ENCODE measurements at places on chromosomes 3 and 15.

DNA sequence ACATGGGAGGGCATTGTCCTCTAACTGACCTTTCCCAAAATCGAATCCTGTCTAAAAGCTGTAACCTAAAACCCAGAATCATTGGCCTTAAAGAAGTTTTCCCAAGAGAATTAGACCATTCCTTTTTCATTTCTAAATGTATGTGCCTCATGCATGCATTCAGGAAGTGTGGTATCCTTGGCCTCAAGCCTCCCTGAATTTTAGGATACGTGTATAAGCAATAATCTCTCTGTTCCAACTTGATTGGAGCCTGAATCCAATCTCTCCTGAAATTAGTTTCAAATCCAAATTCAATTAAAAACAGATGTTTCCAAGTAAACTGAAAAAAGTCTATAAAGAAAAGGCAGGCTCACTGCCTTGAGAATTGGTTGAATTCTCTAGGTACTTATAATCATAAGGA is 86.0 kb upstream of the VEPH1 start:
- no peak for DNase-seq

- DNase-seq = no peak
Measured at GRCh38 chr3:66335671-66336070, 114.9 kb downstream of the SLC25A26 start.

DNA sequence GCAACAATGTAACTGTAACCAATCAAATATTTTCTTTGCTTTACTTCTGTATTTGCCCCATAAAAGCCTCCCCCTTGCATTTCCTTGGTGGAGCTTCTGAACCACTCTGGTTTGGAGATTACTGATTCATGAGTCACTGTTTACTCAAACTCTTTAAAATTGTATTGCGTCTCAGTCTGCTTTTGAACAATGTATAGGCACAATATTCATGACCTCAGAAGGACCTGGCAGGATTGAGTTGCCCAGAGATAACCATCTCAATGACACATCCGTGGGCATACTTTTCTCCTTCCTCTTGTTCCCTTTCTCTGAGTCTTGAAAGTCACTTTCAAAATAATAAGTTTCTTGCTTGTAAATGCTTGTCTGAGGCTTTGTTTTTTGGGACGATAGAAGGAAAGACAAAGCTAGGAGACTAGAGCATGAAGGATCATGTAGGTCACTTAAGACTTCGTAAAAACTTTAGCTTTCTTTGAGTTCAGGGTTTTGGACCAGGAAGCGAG is 57.1 kb upstream of the POU1F1 start:
- DNase-seq = peak; percentile 71

GRCh38 chr3:105885256-105885655 is 16.4 kb upstream of the CBLB start:
- no peak for DNase-seq

DNA sequence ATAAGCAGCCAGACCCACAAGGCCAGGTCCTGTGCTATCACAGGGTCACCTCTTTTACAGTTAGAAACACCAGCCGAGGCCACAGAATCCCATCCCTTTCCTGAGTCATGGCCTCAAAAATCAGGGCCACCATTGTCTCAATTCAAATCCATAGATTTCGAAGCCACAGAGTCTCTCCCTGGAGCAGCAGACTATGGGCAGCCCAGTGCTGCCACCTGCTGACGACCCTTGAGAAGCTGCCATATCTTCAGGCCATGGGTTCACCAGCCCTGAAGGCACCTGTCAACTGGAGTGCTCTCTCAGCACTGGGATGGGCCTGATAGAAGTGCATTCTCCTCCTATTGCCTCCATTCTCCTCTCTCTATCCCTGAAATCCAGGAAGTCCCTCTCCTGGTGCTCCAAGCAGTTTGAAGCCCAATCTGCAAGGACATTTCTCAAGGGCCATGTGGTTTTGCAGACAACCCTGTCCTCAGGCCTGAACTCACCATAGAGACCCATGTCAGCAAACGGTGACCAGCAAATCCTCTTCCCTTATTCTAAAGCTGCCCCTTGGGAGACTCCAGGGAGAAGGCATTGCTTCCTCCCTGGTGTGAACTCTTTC is 39.6 kb downstream of the TGM4 start:
- peak; percentile 38 for DNase-seq

DNA sequence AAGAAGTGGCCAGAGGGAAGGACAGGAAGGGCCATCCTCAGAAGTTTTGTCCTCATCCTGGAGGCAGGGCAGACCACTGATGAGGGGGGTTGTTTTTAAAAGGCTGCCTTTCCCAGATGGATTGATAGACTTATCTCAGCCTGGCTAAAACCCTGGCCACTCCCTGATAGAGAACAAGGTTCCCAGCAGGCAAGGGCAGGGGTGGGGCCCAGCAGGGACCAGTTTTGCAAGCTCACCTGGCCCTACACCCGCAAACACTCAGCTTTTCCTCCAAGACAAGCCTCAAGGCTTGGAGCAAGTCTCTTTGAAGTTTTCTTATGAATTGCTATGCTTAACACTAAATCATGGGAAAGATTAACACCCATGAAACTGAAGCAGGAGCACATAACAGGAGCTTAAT is 9.1 kb downstream of the LIPC start:
- no peak for DNase-seq

DNA sequence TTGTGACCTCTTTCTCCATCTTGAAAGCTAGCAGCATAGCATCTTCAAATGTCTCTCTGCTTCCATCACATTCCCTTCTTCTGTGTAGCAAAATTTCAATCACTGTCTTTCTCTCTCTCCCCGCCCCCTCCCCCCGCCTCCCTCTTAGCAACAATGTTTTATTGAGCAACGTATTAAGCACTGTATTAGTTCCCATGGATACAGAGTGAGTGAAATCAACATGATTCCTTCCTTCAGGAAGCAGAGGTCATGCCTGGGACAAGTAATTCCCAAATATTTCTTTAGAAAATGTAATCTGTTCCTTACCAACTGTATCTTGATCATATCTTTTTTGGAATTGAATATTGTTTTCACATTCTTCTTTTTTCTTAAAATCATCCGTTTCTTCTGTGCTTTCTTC is 373.7 kb upstream of the NECTIN3 start:
- no peak for DNase-seq

DNA sequence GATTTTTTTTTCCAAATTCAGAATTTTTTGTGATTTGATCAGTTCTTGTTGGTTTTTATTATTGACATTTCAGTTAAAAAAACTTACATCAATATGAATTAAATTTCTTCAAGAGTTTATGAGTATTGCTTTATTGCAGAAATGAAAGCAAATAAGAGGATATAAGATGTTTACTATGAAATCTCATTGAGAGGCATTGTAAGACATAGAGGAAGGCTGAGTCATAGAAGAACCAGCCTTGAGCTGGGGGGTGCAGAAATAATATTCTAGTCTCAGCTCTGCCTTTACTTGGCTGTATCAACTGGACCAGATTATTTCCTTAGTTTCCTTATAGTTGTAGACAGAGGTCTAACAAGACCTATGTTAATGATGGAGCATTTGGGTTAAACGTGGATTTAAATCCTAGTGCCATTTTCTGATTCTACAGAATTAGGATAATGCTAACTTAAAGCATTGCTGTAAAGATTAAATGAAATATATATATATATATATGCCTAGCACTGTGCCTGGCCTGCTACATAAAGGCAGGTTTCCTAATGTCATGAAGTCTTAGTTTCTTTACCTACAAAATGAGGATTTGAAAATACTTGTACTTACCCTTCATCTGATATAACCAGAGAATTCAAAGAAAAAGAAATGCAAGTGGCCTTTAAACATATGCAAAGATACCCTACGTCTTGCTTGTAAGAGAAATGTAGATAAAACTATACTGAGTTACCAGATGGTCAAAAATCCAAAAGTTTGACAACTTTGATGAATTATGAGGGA is 7.3 kb downstream of the FAM98B start:
- DNase-seq = no peak

GRCh38 chr3:117355566-117355965 is 646.0 kb downstream of the TUSC7 start:
- no peak for DNase-seq

DNA sequence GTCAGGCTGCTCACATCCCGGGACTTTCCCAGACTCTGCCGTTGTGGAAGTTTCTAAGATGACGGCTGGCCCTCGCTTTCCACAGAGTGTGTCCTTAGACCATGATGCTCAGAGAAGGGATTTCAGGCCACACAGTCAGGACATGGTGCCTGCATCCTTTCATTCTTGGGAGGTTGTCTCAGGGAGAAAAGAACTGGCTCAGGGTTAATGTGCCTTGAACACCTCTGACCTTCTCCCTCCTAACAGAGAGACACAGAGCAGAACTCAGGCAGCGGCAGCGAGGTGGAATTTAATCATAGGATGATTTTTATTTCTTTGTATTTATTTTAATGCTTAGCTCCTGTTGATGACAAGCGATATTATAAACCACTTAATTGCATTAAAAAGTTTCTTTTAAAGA is 96.9 kb upstream of the ATP2B2 start:
- no peak for DNase-seq
